HEK293T (cell line): ENCODE measurements at places on chromosomes 7 and 10.

GRCh38 chr10:118870467-118871243 lies 115.9 kb upstream of the CACUL1 start:
- peak; percentile 35 for DNase-seq

DNA sequence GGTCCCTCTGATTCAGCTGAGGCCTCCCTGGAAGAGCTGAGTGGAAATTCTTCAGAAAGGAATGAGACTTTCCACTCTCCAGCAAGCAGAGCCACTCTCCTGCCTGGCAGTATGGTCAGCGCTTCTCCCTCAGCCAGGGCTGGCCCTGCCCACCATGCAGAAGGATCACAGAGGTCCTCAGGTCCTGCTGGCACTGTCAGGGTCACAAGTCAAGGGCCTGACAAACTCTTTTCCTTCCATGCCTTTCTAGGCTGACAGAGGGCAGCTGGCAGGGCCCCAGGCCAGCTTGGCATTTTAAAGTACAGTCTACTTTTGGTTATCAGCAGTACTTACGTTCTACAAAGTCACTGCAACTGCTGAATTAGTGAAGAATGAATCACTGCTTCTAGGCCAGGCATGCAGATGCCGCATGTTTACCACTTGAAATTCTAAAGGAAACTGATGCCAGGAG lies 119.3 kb upstream of the FRMD4A start:
- DNase-seq = no peak

GRCh38 chr10:116460219-116460618 lies 32.6 kb downstream of the PNLIPRP3 start:
- DNase-seq = no peak

DNA sequence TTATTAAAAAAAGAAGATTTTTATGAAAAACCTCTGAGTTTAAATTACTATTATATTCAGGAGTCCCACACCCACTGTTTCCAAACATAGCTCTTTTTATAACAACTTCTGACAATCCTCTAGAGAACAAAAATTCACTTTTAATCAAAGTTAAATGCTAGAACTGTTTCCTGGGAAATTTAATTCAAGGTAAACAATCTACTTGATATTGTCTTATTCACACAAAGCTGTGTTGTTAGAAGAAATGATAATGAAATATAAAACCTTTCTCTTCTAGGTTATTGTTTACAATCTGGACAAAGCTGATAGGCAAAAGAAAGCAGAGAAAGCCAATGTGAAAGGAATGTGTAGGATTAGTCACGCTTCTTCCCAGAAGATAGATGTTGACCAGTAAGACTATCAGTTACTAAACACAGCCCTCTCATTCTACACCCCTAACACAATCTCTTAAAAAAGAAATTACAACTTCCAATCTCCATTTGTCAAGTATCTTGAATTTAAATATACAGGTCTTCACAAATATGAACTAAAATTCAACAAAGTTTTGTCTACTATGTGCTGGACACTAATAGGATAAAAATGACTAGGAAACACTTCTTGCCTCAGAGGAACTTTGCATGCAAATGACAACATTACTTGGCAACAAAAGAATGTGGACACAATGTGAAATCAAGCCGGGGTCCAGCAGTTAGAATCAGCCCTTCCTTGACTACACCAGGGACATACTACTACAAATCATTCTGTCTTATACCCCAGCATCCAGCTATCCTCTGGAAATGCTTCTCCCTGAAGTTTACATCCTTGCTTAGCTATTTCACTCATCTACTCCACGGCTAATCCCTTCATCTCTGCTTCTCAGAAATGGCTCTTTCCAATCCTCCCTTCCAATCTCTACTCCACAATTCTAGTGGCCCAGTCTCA lies 123.7 kb downstream of the IMMP2L start:
- no peak for DNase-seq

DNA sequence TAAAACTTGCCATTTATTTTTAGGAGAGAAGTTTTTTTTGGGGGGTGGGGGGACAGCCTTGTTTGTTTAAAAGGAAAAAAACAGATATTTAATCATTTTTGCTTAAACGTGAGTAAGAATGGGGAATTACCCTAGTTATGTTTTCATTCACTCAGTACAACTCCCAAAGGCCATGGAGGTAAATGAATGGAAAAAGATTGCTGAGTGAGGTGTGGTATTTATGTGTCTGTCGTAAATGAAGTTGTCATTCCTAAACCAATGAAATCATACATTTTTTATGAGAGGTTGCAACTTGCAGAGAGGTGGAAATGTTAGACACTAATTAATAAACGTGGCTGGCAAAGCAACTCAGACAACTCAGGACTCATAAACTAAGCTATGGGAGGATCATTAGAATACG lies 218.1 kb downstream of the CELF2 start:
- DNase-seq = no peak

- DNase-seq = no peak
Measured at GRCh38 chr10:114719311-114719710, 61.2 kb upstream of the ABLIM1 start.

- no peak for DNase-seq
Measured at GRCh38 chr7:29883462-29884398, 77.4 kb downstream of the WIPF3 start.

- DNase-seq = no peak
Measured at GRCh38 chr10:71899665-71900412, 48.8 kb upstream of the PSAP start.

GRCh38 chr10:114250236-114250635 lies 11.2 kb downstream of the VWA2 start:
- no peak for DNase-seq

DNA sequence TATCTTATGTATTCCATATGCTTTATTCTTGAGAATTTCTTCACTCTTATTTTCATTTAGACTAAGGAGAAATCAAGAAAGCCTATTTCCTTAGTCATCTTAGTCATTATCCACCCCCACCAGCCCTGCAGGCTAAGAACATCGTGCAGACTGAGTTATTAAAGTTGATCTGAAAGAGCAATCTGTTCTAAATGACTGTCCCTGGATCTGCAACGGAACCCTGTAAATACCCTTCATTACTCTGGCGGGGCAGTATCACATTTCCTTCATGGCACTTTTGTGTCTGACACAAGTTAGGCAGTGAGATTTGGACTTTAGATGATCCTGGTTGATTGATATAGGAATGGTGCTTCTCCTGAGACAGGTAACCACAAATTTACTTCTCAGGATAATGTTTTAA lies 3.5 kb upstream of the MYPN start:
- DNase-seq = peak; percentile 33

GRCh38 chr7:34747176-34747781 lies 89.3 kb downstream of the NPSR1 start:
- DNase-seq = no peak

GRCh38 chr7:146665023-146665422 lies 548.4 kb downstream of the CNTNAP2 start:
- no peak for DNase-seq

DNA sequence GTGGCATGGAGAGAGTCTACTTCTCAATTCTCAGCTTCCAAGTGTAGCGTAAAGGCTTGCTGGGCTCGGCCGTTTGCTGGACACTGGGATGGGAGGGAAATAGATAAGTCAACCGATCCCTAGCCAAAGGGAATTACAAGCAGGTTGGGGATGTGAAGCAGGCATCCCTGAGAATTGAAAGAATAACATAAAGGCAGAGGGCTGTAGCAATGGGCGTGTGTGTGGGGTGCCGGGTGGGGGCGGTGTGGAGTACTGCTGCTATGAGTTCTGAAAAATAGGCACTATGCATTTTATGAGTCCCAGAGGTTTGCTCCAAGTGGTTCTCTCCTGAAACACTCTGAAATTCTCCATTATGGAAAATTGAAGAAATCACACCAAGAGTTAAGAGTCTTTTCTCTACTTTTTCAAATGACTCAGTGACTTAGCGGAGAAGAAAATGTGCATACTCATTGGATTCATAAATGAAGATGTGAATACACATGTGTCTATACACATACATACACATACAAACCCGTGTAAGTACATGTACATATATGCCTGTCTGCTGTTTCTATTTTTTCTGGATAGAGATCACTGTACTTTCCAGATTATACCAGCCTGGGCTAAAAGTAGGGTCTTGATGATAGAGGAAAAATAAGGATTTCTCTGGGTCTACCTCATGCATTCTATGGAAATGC lies 65.4 kb downstream of the ADRA2A start:
- peak; percentile 55 for DNase-seq

DNA sequence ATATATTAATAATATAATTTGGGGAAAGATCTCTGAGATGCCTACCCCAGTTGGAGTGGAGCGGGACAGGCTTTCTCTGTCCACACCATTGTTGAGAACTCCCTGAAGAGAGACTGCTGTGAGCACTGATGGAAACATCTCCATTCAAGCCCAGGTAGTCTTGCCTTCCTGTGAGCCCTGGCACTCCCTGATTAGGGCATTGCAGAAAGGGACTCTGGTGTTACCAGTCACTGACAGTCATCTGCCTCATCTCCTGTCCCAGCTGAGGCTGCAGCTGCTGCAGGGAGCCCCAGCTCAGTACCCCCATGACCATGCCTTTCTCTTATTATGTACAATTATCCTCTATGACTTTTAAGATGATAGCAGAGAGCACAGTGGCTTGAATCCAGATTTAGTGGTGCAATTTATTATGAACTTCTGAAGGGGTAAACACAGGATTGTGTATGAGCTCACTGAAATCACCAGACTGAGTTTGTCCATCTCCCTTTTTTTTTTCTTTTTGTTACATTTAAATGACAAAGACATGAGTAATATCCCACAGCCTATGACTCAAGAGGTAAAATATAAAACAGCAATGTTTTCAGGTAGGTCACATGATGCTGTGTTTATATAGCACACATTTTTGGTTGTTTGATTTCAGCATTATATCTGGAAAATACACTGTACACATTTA lies 236.9 kb downstream of the SLC25A13 start:
- DNase-seq = no peak

DNA sequence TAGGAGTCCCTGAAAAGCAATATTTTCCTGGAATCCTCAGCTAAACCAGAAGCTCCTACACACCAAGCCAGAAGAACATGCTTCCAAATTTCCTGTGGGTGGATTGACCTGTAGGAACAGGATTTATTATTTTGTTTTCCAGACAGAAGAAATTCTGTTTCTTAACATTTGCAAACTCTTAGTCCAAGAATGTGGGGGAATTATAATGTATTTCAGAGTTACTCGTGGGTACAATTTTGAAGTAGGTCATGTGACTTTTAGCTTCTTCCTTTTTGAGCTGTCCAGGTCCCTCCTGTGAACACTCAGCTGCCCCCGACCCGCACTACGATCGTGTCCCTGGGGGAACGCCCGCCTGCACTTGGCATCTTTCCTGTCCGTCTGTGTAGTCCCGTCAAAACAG lies 27.7 kb upstream of the VIPR2 start:
- DNase-seq = no peak

DNA sequence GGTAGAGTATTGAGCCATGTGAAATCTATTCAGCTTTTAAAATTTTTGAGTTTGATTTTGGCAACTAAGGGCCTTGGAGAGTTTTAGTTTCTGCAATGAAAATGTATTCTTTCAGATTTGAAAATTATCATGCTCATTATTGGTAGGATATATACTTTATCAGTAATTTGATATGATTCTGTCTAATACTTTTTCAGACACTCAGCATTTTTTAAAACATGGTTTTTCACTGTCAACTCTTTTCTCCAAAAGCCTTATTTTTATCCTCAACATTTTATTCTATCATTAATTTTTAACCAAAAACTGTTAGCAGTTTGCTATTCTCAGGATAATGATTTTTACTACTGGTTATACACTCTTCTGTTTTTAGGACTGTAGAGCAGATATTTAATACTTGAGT lies 4.8 kb downstream of the ANKIB1 start:
- DNase-seq = no peak

DNA sequence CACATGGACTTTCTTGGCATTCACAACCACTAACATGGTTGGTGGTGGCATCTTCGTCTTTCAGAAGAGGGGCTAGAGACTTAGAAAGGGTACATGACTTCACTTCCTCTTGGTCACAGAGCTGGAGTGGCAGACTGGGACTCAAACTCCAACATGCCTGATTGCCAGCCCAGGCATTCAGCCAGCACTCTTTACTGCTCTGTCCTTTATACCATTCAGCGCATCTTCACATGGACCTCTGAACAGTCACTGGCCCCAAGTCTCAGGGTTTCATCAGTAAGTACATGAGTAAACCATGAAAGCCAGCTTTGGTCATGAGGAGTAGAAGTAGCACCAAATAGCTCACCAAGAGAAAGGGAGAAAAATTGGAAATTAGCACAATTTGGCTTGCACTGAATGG lies 148.4 kb upstream of the KLF14 start:
- DNase-seq = no peak

- DNase-seq = no peak
Measured at GRCh38 chr7:45151131-45151684, 6.4 kb upstream of the RAMP3 start.

- peak; percentile 80 for DNase-seq
Measured at GRCh38 chr7:134513169-134513752, 14.1 kb upstream of the AKR1B10 start.

GRCh38 chr10:117936566-117936965 lies 110.2 kb downstream of the RAB11FIP2 start:
- no peak for DNase-seq

- no peak for DNase-seq
Measured at GRCh38 chr10:122494833-122495232, 33.5 kb downstream of the HTRA1 start.

DNA sequence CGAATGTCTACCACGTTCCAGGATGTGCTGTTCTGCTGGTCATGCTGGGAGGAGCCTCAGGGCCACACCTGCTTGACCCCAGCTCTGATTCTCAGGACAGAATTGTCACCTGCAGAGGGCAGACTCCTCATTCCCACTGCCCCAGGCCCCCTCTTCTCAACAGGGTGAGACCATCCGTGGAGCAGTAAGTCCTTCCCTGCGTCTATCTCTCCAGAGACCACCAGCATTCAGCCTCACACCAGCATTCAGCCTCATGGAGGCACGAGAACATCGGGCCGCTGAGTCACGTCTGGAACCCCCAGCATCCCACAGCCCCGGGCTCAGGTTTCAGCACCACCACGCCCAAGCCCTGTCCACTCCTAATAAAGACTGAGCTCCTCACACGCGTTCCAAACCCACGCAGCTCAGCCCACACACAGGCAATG lies 273.4 kb downstream of the DIP2C start:
- no peak for DNase-seq

DNA sequence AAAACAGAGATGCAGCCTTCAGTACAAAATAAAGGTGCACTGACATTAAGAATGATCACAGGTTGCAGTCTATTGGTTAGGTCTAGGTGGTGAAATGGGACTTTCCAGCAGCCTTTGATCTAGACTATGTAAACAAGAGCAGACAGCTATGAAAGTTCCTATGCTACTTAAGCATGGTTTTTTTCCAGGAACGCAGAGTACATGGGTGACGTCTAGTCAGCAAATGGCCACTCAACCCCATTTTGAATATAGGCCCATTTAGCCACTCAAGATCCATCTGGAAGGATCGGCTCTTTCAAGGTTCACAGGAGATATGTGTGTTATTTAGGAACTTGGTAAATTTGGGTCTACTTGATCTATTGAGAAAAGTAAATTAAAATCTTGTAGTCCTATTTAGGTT lies 1424.6 kb upstream of the LRRTM3 start:
- no peak for DNase-seq

- no peak for DNase-seq
Measured at GRCh38 chr10:62744136-62744535, 60.4 kb upstream of the ADO start.

- DNase-seq = no peak
Measured at GRCh38 chr10:100830728-100831111, 82.0 kb upstream of the SLF2 start.
